Activated naive CD8-positive, alpha-beta T cell treated with anti-CD3 and anti-CD28 coated beads, Interleukin-2, amount 10 ng/mL, durations not matched to agents 7 days and 5 days (primary cell): ENCODE measurements at places on chromosomes 6 and 20. TPM values are rescaled to one million over a fixed set of nuclear protein-coding genes. Genes with fewer than 3 reads are reported as not detected.

GRCh38 chr6:47132724-47133123 lies 90.6 kb upstream of the ADGRF1 start:
- no peaks in the 10 kb centered on the region for H3K27me3 ChIP-seq
- DNase-seq: no peak
- no peak overlapping the region for H3K27ac ChIP-seq
- H3K36me3 ChIP-seq: no peaks in the 10 kb centered on the region
- H3K4me1 ChIP-seq: peaks cover 3% of the 10 kb centered on the region
- no peak overlapping the region for H3K4me3 ChIP-seq

KIAA0408 gene
- total RNA-seq: 3.5 TPM

DNA sequence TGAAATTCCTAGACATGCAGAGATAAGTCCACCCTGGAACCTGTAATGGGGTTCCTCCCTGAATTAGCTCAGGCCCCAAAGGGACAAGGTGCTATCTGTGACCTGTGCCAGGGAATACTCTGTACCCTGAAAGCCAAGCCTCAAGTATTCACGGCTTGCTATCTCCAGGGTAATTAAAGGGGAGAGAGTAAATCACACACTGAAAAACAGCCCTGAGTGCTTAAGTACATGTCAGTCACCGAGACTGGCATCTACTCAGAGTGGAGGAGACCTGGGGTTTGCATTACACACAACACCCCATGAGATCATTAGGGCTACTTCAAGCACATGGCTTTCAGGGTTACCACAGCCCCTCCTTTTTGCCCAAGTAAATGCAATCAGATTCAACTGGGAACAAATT lies 188.1 kb downstream of the CD83 start:
- peaks cover 2% of the 10 kb centered on the region for H3K36me3 ChIP-seq
- H3K4me1 ChIP-seq: no peaks in the 10 kb centered on the region
- H3K27ac ChIP-seq: no peak overlapping the region
- no peak overlapping the region for H3K4me3 ChIP-seq

GRCh38 chr20:47326658-47327268 lies 29.7 kb downstream of the ZMYND8 start:
- peaks cover 25% of the 10 kb centered on the region for H3K4me1 ChIP-seq
- peaks cover 33% of the 10 kb centered on the region for H3K36me3 ChIP-seq
- H3K27ac ChIP-seq: no peak overlapping the region
- H3K4me3 ChIP-seq: no peak overlapping the region
- DNase-seq: no peak
- no peaks in the 10 kb centered on the region for H3K27me3 ChIP-seq

KPNA5 gene
- 29.5 TPM for total RNA-seq

- H3K27me3 ChIP-seq: peaks cover 6% of the 10 kb centered on the region
- peaks cover 1% of the 10 kb centered on the region for H3K4me1 ChIP-seq
- no peak overlapping the region for H3K27ac ChIP-seq
- no peaks in the 10 kb centered on the region for H3K36me3 ChIP-seq
- H3K4me3 ChIP-seq: no peak overlapping the region
- DNase-seq: no peak
Measured at GRCh38 chr20:39083761-39084160, 121.6 kb downstream of the DHX35 start.

DNA sequence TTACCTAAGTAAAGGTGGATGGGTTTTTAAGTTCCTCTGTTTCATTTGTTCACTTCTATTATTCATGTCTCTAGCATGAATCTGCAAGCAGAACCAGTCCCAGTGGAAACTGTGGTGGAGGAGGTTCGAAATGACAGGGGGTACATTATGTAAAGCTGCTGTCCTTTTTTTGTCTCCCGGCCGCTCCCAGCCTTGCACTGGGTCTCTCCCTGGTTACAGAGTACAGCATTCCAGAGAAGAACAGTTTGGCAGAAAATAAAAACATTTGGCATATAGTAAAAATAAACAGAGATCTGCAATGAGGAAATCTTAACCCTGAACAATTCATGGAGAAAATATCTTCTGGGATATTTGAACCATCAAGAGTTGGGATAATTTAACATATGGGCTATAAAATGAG lies 34.6 kb upstream of the TAGAP start:
- H3K4me3 ChIP-seq: no peak overlapping the region
- H3K36me3 ChIP-seq: peaks cover 3% of the 10 kb centered on the region
- no peaks in the 10 kb centered on the region for H3K27me3 ChIP-seq
- H3K27ac ChIP-seq: no peak overlapping the region
- H3K4me1 ChIP-seq: peaks cover 47% of the 10 kb centered on the region

SLC17A9 gene
- total RNA-seq: 40.9 TPM

ARG1 gene
- total RNA-seq: not detected

HSPA1B gene
- total RNA-seq: 55.7 TPM

DNA sequence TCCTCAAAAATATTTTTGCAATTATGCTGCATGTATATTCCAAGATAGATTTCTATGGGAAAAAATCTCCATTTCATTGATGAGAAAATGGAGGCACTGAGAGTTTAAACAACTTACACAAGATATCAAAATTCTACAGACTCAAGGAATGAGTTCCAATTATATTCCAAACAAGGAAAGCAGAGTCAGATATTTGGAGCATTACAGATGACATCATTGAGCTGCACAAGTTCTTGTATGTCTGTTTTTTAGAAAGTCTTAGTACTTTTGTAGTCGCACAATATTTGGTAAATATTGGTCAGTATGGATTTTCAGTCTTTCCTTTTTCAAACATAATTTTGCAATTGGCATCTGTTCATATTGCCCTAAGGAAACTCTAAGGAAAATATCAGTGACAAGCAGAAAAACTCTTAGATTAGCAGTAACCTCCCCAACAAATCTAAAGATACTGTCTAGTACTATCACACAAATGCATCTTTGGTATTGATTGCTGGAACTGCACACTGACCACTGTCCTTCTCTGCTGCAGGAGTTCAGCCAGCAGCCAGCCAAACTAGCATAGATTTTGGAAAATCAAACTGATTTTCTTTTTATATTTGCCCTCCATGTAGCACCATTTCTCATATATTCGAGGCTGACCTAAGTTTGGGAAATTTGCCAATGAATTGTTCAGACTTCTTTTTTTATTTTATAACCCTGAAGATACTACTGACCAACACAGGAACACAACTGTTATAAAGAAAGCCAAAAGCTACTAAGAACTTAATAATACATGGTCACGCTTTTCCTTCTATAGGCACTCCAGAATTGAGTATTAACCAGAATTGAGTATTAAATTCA lies 51.7 kb upstream of the TBX18 start:
- no peaks in the 10 kb centered on the region for H3K36me3 ChIP-seq
- H3K27me3 ChIP-seq: no peaks in the 10 kb centered on the region
- no peak overlapping the region for H3K4me3 ChIP-seq
- DNase-seq: no peak
- H3K27ac ChIP-seq: no peak overlapping the region
- H3K4me1 ChIP-seq: no peaks in the 10 kb centered on the region

DNA sequence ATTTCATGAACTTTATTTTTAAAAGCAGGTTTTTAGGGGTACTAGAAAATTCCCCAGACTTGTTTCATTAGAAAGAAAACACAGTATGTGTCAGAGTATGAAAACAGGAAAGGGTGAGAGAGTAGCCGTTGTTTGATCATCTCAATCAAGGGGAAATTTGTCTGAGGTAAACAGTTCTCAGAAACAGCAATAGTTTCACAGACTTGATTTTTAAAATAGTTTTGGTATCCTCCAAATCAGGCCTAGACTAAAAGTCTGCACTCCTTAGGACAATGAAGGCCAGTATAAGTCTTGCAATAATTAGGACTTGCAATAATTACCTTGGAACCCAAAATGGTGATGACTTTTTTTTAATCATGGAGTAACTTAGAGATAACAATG lies 176.6 kb upstream of the TAB2 start:
- no peaks in the 10 kb centered on the region for H3K27me3 ChIP-seq
- no peak for DNase-seq
- H3K27ac ChIP-seq: peak overlapping the region; percentile 99
- peaks cover 50% of the 10 kb centered on the region for H3K36me3 ChIP-seq

- peaks cover 11% of the 10 kb centered on the region for H3K4me1 ChIP-seq
- H3K27me3 ChIP-seq: peaks cover 6% of the 10 kb centered on the region
- DNase-seq: no peak
- H3K36me3 ChIP-seq: no peaks in the 10 kb centered on the region
- H3K27ac ChIP-seq: no peak within 1 kb of the TSS
Measured at GRCh38 chr20:31819083-31819784, at the start of gene MYLK2. MYLK2 (plus strand) TSS chr20:31819356; CDS start chr20:31819581, 225 bp downstream.

STX11 gene
- 11.2 TPM for total RNA-seq

HLA-DQB1 gene
- total RNA-seq: 16.5 TPM

DNA sequence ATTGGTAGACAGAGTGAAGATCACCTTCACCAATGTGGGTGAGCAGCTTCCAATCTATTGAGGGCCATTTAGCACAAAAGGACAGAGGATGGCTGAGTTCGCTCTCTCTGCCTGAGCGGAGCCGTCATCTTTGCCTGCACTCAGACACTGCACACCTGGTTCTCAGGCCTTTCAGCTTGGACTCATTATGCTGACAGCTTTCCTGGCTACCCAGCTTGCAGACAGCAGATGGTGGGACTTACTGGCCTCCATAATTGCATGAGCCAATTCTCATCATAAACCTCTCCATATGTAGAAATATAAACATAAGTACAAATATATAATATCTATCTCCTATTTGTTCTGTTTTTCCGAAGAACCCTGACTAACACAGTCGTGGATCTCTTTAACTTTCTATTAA lies 13.7 kb downstream of the TBXT start:
- no peak overlapping the region for H3K4me3 ChIP-seq
- H3K36me3 ChIP-seq: no peaks in the 10 kb centered on the region
- H3K27me3 ChIP-seq: peaks cover 7% of the 10 kb centered on the region
- no peak for DNase-seq
- H3K27ac ChIP-seq: no peak overlapping the region

- H3K27ac ChIP-seq: no peak overlapping the region
- peaks cover 2% of the 10 kb centered on the region for H3K36me3 ChIP-seq
- H3K27me3 ChIP-seq: no peaks in the 10 kb centered on the region
- no peak for DNase-seq
Measured at GRCh38 chr6:154887051-154887450, 108.1 kb upstream of the TIAM2 start.

DNA sequence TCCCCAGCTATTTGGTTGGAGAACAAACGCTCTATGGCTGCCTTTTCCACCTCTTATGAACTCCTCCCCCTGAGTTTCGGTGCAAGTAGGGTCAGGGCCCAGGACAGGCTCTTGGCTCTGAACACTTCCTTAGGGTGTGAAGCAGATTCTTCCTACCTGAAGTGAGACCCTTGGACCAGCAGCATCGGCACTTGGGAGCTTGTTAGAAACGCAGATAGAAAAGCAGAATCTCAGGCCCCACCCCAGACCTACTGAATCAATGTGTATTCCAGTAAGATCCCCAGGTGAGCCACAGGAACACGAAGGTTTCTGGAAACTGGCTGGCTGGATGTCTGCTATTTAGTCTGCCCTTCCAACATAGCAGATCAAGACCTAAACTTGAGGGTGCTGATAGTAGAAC lies 3.2 kb downstream of the FAM50B start:
- peaks cover 3% of the 10 kb centered on the region for H3K27me3 ChIP-seq
- H3K27ac ChIP-seq: no peak overlapping the region
- peaks cover 1% of the 10 kb centered on the region for H3K36me3 ChIP-seq
- no peak for DNase-seq
- peaks cover 10% of the 10 kb centered on the region for H3K4me1 ChIP-seq

- H3K27me3 ChIP-seq: no peaks in the 10 kb centered on the region
- peaks cover 58% of the 10 kb centered on the region for H3K36me3 ChIP-seq
- peaks cover 75% of the 10 kb centered on the region for H3K4me1 ChIP-seq
- H3K27ac ChIP-seq: peak overlapping the region; percentile 85
- DNase-seq: no peak
- peak overlapping the region; percentile 78 for H3K4me3 ChIP-seq
Measured at GRCh38 chr20:1654996-1655395, 2.6 kb downstream of the SIRPG start.

GRCh38 chr20:381581-382290 lies 1.2 kb downstream of the TRIB3 start:
- peak overlapping the region; percentile 85 for H3K4me3 ChIP-seq
- peaks cover 11% of the 10 kb centered on the region for H3K36me3 ChIP-seq
- peaks cover 15% of the 10 kb centered on the region for H3K4me1 ChIP-seq
- H3K27me3 ChIP-seq: no peaks in the 10 kb centered on the region

HTR1E gene
- not detected for total RNA-seq

PRR18 gene
- total RNA-seq: not detected

AVP gene
- not detected for total RNA-seq

- H3K4me1 ChIP-seq: no peaks in the 10 kb centered on the region
- H3K4me3 ChIP-seq: no peak overlapping the region
- H3K27me3 ChIP-seq: no peaks in the 10 kb centered on the region
- no peaks in the 10 kb centered on the region for H3K36me3 ChIP-seq
- DNase-seq: no peak
Measured at GRCh38 chr6:43127877-43128276, 43.2 kb upstream of the SRF start.

OPRM1 gene
- not detected for total RNA-seq

DNA sequence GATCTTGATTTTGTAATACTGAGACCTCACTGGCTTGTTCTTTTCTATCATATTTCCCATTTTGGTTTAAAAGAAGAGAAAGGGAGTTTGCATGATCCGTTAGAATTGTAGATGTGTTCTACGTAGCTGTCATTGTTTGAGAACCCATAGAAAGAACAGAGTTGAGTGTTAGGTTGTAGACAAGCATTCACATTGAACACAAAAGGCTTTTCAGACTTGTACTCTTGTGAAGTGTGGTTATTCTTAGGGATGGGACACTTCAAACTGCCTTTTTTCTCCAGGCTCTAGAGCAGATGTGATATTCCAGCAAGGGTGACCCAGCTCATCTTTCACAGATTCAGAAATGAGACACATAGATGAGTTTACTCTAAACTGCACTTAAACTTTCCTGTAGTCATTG lies 19.9 kb downstream of the FOXO3 start:
- H3K36me3 ChIP-seq: peaks cover 8% of the 10 kb centered on the region
- H3K27ac ChIP-seq: no peak overlapping the region
- no peak overlapping the region for H3K4me3 ChIP-seq
- no peaks in the 10 kb centered on the region for H3K27me3 ChIP-seq
- H3K4me1 ChIP-seq: peaks cover 25% of the 10 kb centered on the region
- no peak for DNase-seq

DSE gene
- total RNA-seq: 3.9 TPM

GATA5 gene
- total RNA-seq: not detected

- peaks cover 6% of the 10 kb centered on the region for H3K36me3 ChIP-seq
- peaks cover 15% of the 10 kb centered on the region for H3K4me1 ChIP-seq
- H3K4me3 ChIP-seq: no peak overlapping the region
- no peaks in the 10 kb centered on the region for H3K27me3 ChIP-seq
- DNase-seq: no peak
- no peak overlapping the region for H3K27ac ChIP-seq
Measured at GRCh38 chr6:108684771-108685329, 124.1 kb downstream of the FOXO3 start.

CPXM1 gene
- total RNA-seq: 0.31 TPM

DNA sequence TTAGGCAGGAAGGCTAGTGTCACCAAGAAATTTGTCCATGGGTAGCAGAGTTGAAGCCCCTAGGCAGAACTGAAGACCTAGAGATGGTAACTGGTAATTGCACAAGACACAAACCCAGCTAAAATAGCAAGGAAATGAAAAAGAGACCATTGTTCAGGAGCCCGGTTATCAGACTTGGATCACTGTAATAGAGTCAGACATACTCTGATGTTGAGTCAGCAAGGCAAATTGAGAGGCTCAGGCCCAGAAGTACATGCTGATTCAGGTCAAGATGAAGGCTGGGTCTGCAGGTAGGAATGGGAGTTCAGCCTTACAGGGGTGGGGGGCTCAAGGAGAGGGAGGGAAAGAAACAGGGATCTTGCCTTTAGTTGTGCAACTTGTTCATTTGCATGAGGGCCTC lies 6.5 kb upstream of the TMEM242 start:
- DNase-seq: no peak
- H3K27me3 ChIP-seq: peaks cover 57% of the 10 kb centered on the region
- H3K4me3 ChIP-seq: no peak overlapping the region
- H3K36me3 ChIP-seq: no peaks in the 10 kb centered on the region
- peaks cover 4% of the 10 kb centered on the region for H3K4me1 ChIP-seq

RHAG gene
- not detected for total RNA-seq

GRCh38 chr6:1477432-1478090 lies 88.2 kb downstream of the FOXF2 start:
- peaks cover 1% of the 10 kb centered on the region for H3K4me1 ChIP-seq
- no peak for DNase-seq
- peaks cover 6% of the 10 kb centered on the region for H3K27me3 ChIP-seq
- no peaks in the 10 kb centered on the region for H3K36me3 ChIP-seq
- no peak overlapping the region for H3K4me3 ChIP-seq
